ENCODE measurements at places on chromosomes 11 and 22.
A peak's percentile ranks its signal among the peaks of the same experiment; 100 is the strongest.

DNA sequence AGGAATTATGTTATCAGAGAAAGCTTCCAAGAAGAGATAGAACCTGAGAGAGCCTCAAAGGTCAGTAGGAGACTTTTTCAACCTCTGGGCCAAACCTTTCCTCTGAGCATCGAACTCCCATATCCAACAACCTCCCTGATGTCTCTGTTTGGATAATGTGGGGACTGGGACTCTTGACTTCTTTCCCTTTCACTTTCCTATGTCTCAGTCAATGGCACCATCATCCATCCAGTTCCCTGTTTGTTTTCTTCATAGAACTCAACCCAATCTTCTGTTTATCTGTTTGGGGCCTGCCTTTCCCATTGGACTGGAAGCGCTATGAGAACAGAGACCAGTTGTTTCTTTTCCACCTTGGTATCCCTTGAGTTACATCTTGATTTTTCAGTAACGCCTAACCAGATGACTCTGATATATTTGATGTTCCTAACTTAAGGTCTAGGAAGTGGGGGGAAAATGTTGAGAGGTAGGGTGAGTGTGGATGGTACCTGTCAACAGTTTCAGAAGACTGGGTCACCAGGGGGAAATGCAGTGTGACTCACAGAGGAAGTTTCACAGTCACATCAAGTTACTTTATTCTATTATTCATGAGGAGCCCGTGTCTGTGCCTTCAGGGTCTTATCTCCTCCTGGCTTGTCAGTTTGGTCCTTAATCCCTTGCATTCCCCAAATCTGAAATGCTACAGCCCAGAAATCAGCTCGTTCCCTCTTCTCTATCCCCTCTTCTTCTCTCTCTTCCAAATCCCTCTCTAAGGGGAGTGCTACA, 4.5 kb upstream of the KCNE3 start:
- no peak for DNase-seq

GRCh38 chr11:30333405-30333804, 10.5 kb downstream of the ARL14EP start:
- no peak for DNase-seq

- DNase-seq = no peak
These were observed 18.3 kb downstream of the MS4A6A start for GRCh38 chr11:60164550-60165075.

DNA sequence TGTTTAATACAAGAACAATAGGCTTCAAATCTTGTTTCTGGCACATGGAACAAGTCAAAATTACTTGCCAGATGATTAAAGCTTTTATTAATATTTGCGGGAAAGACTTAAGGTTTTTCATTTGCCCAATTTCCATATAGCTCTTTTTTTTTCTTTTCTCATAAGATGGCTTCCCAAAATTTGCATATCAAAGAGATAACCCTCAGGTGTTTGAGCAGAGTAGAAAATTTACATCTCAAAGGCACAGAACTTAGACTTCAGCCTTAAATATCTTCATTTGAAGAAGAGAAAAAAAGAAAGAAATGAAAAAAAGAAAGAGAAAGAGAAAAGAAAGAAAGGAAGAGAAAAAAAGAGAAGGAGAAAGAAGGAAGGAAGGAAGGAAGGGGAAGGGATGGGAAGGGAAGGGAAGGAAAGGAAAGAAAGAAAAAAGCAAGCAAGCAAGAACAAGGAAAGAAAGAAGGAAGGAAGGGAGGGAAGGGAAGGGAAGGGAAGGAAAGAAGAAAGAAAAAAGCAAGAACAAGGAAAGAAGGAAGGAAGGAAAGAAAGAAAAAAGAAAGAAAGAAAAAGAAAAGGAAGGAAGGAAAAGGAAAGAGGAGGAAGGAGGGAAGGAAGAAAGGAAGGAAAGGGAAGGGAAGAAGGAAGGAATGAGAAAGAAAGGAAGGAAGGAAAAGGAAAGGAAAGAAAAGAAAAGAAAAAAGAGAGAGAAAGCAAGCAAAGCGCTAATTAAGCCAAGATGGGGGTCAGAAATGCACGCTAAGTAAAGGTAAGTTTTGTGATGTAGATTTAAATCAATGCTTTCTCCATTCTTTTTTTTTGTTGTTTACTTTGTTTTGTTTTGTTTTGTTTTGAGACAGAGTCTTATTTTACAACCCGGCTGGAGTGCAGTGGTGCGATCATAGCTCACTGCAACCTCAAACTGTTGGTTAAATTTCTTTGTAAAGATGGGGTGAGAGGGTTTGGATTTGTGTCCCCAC, 20.2 kb upstream of the IFITM3 start:
- DNase-seq = no peak

DNA sequence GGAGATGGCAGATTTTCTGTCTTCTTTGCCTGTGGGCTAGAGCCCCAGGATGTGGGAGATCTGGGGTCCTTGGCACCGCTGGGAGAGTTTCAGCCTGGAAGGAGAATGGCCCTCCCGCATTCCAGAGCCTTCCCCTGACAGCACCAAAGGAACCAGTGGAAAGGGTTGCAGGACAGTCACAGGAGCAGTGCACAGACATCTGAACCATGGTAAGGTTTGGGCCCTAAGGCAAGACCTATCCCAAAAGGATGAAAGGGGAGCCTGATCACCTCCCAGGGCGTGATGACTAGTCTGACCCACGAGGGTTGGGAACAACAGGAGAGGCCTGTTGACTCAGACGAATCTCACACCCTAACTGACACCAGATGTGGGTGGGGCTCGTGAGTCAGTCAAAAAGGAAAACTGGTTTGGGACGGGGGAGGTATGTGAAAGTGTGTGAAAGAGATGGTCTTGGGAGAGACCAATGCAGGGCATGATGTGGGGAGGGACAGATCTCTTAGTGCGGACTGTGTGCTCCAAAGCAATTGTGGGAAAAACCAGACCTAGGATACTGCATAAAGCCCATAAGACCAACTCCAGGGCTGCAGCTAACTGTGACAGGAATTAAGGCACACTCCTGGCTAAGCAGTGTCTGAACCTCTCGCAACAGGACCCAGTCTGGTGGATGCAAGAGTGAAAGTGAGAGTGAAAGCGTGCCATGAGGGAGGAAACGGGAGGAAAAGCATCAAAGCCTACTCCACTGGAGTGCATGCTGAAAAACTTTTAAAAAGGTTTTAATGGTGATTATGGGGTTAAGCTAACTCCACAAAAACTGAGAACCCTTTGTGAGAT, 39.1 kb upstream of the GLYAT start:
- DNase-seq = no peak

- no peak for DNase-seq
These were observed 114.1 kb downstream of the STIM1 start for GRCh38 chr11:3969613-3970012.

DNA sequence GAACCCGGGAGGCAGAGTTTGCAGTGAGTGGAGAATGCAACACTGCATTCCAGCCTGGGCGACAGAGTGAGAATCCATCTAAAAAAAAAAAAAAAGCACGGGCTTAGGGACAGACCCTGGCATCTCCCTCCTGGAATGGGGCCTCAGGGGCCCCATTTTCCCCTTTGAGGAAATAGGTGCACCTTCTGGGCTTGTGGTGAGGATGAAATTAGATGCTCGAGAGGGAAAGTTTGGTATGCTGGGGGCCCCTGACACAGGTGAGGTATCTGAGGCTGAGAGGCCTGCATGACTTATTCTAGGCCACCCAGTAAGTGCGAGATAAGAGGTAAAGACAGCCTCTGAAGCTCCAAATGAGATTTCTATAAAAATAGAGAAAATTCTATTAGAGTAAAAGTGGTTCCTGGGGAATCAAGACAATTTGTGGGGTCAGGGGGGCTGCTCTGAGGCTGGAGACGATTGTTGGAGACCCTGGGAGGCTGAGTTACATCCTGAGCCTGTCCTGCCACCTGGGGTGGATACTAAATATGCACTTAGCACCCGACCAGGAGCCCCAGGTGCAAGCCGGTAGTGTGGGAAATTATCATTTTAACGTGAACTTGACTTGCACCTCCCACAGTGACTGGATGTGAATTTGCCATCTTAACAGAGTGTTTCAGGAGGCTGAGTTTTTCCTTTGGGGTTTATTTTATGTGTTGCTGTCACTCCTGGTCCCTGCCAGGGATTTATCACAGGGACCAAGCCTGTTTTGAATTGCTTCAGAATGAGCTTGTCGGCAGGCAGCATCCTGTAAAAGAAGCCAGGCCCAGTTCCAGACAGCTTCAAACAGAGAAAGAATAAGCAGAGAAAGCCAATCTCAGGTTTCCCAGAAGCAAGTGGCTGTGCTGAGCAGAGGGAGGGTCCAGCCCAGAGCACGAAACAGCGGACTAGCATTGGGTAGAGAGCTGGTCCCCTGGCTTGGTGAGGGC, 48.4 kb upstream of the TSKU start:
- DNase-seq = no peak

DNA sequence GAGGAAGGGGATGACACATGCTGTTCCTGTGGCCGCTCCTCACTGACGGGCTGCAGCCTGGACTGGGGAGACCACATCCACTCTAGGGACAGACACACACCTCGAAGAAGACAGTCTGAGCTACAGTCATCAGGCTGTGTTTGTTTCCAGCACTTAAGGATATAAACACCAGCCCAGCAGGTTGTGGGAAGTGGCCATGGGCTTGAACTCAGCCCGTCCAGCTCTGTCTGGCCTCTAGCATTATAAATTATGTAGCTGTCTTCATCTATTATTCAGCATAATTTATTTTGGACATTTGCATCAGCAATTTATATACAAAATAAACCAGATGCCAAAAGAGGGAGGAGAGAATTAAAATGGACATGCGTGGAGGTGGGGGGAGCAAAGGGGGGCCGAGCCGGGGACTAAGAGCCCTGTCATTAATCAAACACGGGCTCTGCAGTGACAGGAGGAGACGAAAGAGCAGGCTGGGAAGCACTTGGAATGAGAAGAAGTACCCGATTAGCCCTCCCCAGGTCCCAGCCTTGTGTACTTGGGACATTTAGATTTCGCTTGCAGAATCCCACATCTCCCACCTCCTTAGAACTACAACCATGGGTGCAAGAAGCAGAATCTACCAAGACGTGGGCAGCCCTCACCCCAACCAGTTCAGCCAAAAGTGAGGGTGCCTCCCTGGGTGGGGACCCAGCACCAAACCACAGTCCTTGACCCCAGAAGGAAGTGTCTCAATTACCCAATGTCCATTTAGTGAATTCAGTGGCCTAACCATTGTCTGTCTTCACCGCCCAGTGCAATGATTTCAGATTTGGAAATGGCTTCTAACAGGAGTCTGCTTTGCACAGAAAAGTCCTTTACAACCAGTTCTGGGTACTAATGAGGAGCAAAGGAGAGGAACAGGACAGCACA, 309.6 kb downstream of the OPCML start:
- DNase-seq = no peak

- no peak for DNase-seq
These were observed 51.5 kb downstream of the SLC17A6 start for GRCh38 chr11:22389526-22390282.

- DNase-seq = no peak
These were observed 147.9 kb upstream of the LUZP2 start for GRCh38 chr11:24348908-24349307.

- DNase-seq = no peak
These were observed 172.0 kb upstream of the MTMR2 start for GRCh38 chr11:96095884-96096303.

DNA sequence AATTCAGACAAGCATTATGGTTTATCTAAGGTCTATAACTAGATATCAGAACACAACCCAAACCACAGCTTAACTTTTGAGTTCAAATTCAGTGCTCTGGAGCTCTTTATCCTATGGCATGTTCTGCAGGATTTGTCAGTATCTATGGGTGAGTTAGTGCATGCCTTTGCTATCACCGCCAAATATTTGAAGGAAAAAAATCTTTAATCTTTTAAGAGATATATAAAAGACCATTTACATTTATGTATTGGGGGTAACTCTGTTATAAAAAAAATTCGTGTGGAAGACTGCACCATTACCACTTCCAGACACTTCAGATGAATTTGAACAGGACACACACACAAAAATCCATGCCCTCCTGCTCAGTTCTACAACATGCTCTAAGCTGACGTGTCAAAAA, 313.5 kb upstream of the CHORDC1 start:
- DNase-seq = no peak

- no peak for DNase-seq
These were observed 53.3 kb downstream of the PANX1 start for GRCh38 chr11:94181943-94182342.

GRCh38 chr11:64316672-64317324, 561 bp downstream of the TRMT112 start:
- peak; percentile 37 for DNase-seq

DNA sequence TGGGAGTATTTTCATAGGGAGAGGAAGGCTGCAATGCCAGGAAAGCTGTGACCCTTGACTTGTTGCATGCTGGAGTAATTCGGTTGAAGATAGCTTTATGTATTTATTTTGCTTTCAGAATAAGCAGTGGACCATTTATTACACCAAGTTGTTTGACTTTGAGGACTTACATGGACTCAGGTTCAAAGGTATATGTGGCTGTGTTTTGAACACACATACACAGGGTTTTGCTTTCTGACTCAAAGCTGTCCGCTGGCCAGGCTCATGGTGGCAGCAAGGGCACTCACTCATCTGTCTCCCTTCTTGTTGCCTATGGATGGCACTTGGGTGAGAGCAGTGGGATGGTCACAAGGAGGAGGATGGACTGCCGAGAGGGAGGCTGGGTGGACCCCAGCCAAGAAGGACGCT, 6.5 kb downstream of the TIMP3 start:
- DNase-seq = no peak

GRCh38 chr11:64609436-64610047, 18.5 kb downstream of the SLC22A12 start:
- DNase-seq = no peak

DNA sequence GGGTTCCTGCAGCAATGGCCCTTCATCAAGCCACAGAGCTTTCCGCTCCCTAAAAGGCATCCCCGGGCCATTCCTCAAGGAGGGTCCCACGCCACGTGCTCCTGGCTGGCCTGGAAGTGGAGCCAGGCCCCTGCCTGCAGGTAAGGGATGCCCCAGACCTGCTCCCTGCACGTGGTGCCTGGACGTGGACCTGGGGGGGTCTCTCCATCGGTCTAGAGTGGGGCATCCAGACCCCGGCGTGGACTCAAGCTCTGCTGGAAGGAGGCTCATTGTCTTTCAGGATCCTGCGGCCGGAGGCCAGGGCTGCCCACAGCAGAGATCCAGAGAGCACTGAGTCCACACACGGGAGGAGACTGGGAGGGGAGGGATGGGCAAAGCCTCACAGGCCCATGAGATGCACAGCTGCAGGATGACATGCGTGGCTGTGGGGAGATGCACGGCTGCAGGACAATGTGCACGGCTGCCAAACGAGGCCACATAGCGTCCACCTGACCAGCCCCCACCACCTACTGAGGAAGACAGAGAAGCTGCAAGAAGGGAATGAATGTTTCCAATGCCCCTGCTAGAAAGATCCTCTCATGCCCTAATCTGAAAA, 236.7 kb downstream of the BRD1 start:
- no peak for DNase-seq

DNA sequence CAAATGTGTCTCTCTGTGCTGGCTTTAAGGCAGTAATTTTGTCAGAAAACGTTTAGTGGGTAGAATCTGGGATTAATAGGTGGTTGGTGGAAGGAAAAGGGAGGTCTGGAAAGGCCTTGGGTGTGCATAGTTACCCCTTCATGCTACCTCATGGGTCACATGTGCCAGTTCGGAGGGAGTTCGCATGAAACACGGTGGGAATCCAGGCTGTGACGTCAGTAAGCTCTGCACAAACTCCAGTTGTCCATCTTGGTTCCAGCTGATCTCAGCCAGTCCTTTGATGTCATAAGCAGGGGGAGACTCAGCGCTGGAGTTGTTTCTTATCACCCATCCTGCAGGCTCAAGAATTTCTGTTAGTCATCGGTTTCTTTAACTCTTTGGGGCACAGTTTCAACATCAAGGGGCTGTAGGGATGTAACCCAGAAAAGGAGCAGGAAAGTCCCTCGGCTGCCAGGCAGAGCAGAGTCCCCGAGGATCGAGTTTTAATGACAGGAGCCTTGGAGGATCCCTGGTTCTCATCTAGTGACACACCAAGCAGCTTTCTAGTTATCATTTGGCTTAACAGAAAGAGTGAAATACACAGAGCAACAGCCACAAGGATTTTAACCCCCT, 28.9 kb downstream of the MOV10L1 start:
- DNase-seq = no peak
